ENCODE measurements at places on chromosomes 5 and 9.
A peak's percentile ranks its signal among the peaks of the same experiment; 100 is the strongest.

GRCh38 chr9:135001526-135001925 lies 83.8 kb upstream of the FCN1 start:
- no peak for DNase-seq

DNA sequence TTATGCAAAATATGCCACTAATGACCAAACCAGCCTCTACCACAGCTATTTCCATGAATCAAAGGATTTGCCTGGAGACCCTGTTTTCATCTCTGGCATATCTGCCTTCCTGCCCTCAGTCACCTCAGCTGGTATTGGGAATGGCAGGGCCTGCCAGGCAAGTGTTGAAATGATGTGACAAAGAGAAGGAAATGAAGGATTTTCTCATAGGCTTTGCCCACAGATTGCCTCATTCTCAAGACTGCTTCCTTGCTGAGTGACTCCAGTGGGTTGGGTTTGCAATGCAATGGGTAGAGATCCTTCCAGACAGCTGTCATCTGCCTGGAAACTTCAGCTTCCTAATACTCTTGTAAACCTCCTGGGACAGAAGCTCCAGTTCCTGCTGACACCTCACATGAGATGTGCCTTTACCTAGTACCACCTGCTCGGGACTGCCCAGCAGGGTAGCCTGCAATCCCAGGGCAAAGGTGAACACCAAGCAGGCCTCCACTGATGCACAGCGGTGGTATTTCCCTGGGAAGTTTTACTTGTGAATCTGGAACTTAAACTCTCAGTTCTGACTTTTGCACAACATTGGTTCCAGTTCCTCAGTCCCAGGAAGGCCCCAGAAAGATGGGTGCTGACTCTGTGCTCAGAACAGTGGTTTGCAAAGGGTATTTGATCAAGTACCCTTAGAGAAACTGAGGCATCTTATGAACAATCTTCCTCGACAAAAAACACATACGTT lies 64.8 kb upstream of the SLC1A1 start:
- DNase-seq = no peak

DNA sequence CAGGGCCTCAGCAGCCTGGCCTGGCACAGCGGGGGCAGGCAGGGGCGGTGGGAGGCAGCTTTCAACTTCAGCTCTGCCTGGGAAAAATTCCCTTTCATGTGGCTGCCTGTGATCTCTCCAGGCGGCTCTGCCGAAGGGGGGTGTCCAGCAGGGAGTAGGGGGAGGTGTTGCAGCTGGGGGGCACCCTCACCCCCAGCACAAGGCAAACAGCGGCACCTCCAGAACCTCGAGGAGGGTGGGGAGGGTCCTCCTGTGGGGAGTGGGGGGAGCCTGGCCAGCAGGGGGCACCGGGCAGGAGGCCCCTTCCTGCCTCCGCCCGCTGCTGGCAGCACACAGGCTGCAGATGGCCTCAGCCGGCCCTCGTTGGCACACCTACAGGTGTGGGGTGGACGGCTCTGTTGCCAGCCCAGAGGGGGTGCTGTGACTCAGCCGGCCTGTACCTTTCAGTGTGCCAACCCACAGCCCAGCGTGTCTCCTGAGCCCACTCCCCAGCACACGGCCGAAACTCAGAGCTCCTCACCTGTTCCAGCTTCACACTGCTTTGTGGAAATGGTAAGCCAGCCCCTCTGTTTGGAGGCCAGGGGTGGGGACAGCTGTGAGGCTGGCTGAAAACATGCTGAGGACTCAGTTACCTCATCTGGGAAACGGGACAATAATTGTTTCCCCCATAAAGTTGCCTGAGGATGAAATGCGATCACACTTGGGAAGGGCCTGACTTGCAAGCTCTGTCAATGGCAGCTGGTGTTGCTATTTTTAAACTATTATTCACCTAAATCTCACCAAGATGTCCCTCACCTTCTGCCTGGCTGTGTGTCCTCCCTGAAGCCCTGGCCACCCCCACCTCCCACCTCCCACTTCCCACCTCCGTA lies 37.0 kb downstream of the CXXC5 start:
- DNase-seq = no peak

DNA sequence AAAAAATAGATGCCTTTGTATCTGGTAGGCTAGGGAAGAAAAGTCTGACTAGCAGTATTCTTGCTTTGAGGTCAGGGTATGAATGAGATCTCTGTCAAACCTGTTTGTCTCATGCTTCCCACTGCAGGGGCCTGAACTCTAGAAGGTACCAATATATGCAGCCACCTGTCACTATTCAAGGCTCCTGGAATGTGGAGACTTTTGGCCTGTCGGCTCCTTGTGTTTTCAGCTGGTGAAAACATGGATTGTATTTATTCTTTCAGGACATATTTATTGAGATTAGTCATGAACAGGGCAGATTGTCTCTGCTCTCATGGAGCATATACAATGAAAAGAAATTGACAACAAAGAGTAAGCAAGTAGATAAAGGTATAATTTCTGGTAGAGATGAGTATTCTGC lies 255.8 kb downstream of the ARHGAP26 start:
- DNase-seq = no peak

GRCh38 chr9:33112094-33112493 lies 35.6 kb upstream of the SMU1 start:
- no peak for DNase-seq

GRCh38 chr9:134163371-134164196 lies 780 bp downstream of the RNU6ATAC start:
- peak; percentile 69 for DNase-seq

DNA sequence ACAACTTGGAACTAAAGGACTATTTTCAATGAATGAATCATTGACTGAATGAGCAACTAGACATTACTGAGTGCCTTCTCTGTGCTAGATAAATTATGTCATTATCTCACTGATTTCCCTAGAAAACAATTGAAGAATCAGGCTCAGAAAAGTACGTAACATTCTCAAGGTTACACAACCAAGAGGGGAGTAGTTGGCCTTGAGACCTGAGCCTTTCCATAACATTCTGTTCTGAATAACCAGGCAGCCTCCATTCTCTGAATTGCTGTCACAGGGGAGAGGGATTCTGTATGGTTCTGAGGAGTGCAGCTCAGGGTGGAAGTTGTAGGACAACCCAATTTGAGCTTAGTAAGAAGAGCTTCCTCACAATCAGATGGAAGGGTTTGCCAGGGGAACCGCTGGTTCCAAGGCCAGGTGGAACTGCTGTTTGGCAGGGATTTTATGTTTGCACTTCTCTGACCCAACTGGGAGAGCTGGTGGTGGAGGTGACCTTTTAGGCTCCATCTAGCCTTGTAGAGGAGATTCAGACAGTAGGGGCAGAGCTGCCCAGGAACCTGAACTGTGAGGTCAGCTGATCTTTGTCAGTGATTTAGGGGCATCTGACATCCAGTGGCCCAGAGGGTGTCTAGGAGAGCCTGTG lies 16.3 kb downstream of the POLR1E start:
- DNase-seq = no peak

GRCh38 chr9:116250891-116251290 lies 97.3 kb downstream of the PAPPA start:
- no peak for DNase-seq

- no peak for DNase-seq
These were observed 8.7 kb downstream of the GARIN3 start for GRCh38 chr5:157157293-157157891.

- DNase-seq = no peak
These were observed 165.8 kb upstream of the MAP3K1 start for GRCh38 chr5:56649569-56649968.

DNA sequence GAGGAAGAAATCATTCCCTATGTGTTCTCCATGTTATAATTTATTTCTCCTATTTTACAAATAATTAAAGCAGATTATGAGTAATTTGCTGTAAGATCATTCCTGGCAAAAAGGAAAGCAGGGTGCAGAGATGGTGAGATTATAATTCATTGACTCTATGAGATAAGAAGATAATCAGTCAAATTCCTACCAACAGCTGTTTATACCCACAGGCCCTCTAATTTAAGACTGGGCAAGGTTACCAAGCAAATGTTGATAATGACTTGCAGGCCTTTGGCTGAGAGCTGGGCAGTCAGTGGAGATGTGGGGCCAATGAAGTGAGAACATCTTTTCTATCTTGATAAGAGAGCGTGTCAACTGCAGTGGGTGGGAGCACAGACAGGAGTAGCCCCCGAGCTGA lies 222.7 kb downstream of the ICE1 start:
- no peak for DNase-seq

GRCh38 chr9:7402334-7403027 lies 397.1 kb downstream of the DMAC1 start:
- DNase-seq = no peak

DNA sequence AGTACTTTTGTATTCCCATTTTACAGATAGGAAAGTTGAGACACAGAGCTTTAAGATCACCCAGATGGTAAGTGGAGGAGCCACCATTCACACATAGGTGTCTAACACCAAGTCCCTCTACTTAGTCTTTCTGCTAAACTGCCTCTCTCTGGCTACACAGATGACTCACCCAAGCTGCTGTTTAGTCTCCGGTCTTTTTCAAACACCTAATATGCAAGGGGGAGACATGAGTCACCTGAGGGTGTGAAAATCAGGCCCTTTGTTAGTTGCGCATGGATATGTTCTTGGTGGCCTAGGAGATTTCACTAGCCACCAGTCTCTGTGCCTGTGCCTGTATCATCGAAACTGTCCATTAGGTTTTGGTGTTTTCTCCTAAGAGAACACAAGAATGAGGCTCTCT lies 117.8 kb downstream of the MAST4 start:
- DNase-seq = no peak

DNA sequence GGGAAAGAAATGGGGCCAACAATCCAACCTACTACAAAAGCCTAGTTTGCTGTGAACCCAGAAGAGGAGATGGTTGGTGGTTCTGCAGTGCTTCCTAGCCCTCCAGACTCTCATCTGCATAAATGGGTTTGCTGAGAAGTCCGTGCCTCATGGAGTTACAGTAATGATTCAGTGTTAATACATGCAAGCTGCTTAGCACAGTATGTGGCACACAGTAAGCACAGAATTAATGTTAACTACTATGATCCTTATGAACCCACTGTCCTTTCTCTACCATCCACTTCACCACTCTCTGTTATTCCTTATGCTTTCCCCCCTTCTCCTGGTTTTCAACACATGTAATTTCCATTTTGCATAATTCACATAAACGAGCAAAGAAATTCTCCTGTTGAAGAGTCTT lies 100.0 kb downstream of the ACTBL2 start:
- DNase-seq = no peak

GRCh38 chr5:154042766-154043165 lies 4.0 kb downstream of the MFAP3 start:
- DNase-seq = no peak

DNA sequence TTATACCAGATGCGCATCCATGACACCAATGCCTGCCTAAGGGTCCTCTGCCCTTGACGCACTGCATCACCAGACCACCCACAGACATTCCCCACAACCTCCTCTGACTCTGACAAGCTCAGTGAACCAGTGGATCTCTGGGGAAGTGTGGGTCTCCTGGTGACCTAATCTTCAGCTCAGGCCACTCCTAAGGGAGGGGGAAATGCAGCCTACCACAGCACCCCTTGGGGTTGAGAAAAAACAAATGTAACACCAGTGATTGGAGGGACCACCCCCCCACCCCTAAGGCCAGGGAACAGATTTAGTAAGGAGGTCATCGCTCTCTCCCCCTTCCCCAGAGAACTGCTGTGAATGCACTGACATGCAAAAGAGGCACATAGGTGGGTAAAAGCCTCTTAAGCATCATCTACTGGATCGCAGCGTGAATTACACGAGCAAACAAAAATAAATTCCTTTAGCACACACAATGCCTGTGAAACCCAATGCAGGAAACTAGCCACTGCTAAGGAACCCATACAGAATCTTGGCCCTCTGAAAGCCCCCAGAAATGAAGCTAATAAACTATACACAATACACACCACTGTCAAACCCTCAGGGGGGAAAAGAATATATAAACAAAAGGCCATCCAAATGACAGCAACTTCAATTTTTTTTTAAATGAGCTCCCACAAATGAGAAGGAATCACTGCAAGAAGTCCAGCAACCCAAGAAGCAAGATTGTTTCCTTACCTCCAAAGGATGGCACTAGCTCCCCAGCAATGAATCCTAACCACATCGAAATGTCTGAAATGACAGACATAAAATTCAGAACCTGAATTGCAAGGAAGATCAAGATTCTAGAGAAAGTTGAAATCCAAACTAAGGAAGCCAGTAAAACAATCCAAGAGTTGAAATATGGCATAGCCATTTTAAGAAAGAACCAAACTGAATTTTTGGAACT lies 513.7 kb upstream of the PTGER4 start:
- DNase-seq = no peak

GRCh38 chr5:34648840-34649158 lies 7.3 kb upstream of the RAI14 start:
- no peak for DNase-seq

GRCh38 chr5:113270086-113270485 lies 164.7 kb downstream of the TSSK1B start:
- DNase-seq = no peak

GRCh38 chr5:167770461-167770860 lies 521.0 kb upstream of the WWC1 start:
- no peak for DNase-seq

- DNase-seq = peak; percentile 66
These were observed 810 bp downstream of the VPS13A start for GRCh38 chr9:77177894-77178794.

DNA sequence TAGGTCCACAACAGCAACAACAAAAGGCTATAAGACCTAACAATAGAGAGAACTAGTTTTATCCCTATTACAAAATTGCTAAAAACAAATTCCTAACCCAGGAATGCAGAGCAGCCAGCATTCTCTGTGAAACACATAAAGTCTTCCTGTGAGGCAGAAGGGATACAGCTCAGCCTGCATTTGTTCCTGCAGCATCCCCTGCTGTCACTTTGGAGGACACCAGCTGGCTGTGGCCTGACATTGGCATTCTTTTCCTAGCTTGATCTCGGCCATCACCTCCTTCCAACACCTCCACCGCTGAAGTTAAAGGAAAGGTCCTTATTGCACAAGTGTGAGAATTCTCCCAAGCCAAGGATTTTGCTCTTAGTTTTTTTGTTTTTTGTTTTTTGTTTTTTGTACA lies 186.1 kb downstream of the SNCAIP start:
- DNase-seq = no peak

DNA sequence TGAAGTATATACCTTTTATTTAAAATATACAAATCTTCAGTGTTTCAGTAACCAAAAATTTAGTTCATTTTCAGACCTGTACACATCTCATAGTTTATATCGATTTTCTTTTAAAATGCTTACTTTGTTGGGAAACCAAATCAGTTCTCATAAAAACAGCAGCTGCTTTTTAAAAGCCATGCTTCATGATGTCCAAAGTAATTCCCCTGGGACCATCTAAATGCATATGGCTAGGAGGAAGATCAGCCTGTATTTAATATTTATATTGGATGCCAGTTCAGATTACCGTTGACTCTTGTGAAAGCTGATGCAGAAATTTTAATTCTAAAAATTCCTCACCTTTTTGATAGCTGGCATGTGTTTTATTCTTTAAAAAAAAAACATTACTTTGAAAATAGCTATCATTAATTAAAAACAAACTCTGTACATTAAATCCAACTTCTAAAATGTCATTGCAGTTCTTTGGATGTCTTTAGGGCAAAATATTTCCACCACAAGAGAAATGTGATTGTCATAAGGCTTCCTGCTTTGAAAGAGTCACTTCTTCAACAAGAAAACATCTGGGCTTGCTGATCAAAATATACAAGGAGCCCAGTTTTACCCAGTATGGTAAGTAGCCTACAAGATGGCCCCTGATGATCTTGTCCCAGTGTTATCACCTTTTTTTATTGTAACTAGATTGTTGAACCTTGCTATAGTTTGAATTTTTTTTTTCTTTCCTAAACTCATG lies 1242.9 kb upstream of the CDH6 start:
- DNase-seq = no peak
